SW 1271 (cell line): ENCODE measurements at places on chromosomes 13 and 19.

- no peak for DNase-seq
Observed at GRCh38 chr19:38061294-38061693, 154.3 kb downstream of the SIPA1L3 start.

- no peak for DNase-seq
Observed at GRCh38 chr19:16922949-16923348, 34.1 kb downstream of the F2RL3 start.

DNA sequence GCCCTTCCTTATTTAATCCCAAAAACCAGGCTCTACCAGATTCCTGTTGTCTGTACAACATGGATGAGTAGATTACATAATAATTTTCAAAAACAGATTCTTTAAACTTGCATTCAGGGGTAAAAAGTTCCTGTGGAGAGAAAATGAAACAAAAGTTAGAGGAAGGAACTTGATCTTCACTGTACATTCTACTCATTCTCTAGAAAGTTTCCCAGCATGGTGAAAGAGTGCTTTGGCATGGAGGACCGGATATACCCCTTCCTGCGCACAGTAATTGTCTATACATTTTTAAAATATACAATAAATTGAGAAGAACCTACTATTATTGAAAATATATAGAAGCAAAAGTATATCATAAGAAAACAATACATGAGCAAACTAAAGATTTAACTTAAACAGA lies 274.2 kb downstream of the ITGBL1 start:
- DNase-seq: no peak

DNA sequence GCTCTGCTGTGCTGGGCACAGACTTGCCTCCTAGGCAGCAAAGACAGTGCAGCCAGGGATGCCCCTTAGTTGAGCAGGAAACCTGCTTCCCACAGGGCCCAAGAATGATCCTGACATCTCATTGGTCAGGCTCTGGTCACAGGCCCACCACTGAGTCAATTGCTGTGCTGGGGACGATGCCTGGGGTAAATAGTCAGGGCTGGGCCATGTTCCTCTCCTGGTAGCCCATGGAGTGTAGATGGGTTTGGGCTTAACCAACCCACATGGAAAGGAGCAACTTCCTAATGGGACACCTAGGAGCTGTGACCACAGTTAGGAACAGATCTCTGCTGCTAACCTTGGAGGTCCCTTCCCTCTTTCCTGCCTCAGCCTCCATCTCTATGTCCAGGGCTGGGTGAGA lies 212.5 kb upstream of the ZNF536 start:
- DNase-seq: no peak

GRCh38 chr13:51034906-51035305 lies 76.2 kb downstream of the C13orf42 start:
- DNase-seq: no peak

- no peak for DNase-seq
Observed at GRCh38 chr19:35309481-35310279, 17.7 kb downstream of the MAG start.

DNA sequence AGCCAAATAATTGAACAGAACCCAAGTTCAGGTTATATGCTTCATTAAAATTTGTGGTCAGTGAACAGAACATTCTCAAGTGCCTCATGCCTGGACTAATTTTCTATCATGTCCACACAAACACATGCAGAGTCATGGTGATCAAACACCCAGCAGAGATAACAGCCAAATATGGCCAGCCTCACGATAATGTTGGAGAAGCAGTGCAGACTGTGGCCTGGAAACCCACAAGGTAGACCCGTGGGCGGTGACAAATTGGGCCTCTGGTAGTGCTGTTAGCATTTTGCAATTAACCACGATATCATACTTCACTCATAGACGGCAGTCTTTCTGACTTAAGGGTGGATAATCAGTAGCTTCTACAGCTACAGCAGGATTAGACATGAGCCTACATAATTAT lies 35.0 kb upstream of the VWA8 start:
- DNase-seq: no peak

DNA sequence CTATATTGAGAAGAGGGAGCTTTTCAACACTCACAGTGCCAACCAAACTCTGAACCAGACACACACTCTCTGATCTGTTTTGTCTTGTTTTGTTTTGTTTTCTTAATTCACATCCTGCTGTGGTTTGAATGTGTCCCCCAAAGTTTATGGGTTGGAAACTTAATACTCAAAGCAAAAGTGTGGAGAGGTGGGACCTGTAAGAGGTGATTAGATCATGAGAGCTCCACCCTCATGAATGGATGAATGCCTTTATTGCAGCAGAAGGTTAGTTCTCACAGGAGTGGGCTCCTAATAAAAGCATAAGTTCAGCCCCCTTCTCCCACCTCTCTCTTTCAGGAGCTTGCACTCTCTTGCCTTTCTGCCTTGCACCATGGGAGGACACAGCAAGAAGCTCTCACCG lies 957.1 kb downstream of the PCDH9 start:
- no peak for DNase-seq

DNA sequence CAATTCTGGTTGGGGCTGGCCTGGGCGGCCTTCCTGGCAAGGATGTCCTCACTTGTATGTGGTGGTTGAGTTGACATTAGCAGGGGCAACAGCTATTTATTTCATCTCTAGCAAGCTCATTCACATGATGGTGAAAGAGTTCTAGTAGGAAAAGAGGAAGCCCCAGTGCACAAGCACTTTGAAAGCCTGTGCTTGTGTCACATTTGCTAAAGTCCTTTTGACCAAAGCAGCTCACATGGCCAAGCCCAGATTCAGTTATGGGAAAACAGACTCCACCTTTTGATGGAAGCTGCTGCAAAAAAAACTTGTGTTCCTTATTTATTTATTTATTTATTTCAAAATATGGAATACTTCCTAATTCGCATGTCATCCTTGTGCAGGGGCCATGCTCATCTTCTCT lies 17.2 kb downstream of the GTF2F2 start:
- DNase-seq: no peak

DNA sequence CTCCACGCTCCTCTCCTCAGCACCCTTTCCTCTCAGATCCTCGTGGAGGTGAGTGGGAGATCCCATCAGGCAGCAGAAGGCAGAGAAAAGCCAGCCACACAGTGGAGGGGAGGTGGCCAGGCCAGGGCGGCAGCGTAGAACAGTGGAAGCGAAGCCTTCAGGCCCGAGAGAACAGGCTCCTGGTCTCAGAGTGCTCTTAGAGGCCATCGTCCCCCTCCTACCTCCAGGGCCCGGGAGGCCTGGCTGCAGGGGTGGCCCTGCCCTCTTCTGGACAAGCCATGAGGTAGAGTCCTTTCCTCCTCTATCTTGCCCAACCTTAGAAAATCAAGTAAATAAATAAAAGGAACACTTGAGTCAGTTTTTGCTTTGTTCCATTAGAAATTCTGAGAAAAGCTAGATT lies 202.0 kb downstream of the KATNAL1 start:
- DNase-seq: no peak

GRCh38 chr13:113777311-113778260 lies 18.6 kb downstream of the TMEM255B start:
- DNase-seq: no peak

DNA sequence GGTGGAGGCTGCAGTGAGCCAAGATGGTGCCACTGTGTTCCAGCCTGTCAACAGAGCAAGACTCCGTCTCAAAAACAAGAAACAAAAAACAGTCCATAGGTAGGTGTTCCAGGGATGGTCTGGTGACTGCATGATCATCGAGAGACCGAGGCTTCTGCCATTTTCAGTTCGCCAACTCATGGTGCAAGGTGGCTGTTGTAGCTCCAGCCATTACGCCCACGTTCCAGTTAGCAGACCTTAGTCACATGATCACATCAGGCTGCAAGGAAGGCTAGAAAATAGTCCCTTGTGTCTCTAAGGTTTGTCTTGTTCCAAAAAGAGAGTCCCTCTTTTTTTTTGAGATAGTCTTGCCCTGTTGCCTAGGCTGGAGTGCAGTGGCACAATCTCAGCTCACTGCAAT lies 3.1 kb upstream of the CLASRP start:
- no peak for DNase-seq
